Memory B cell (primary cell): ENCODE measurements at places on chromosomes 1 and 21.

DNA sequence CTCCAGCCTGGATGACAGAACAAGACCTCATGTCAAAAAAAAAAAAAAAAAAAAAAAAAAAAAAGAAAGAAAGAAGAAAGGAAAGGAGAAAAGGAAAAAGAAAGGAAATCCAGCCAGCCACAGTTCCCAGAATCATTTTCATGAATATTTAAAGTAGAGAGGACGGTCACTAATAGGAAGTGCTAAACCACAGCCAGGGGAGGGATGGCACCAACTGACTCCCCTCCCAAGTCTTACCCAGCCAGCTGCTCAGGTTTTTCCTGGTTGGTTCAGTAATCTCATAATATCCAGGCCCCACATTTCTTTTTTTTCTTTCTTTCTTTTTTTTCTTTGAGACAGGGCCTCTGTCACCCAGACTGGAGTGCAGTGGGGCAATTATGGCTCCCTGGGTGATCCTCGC is 63.9 kb upstream of the AK4 start:
- H3K27ac ChIP-seq: no peak overlapping the region
- no peak for DNase-seq
- H3K4me3 ChIP-seq: no peak overlapping the region

GRCh38 chr1:76593618-76594017 is 273.7 kb upstream of the ST6GALNAC5 start:
- no peak for DNase-seq
- no peak overlapping the region for H3K27ac ChIP-seq
- H3K4me3 ChIP-seq: no peak overlapping the region
- no peaks in the 10 kb centered on the region for H3K27me3 ChIP-seq
- peaks cover 5% of the 10 kb centered on the region for H3K36me3 ChIP-seq
- no peaks in the 10 kb centered on the region for H3K4me1 ChIP-seq

DNA sequence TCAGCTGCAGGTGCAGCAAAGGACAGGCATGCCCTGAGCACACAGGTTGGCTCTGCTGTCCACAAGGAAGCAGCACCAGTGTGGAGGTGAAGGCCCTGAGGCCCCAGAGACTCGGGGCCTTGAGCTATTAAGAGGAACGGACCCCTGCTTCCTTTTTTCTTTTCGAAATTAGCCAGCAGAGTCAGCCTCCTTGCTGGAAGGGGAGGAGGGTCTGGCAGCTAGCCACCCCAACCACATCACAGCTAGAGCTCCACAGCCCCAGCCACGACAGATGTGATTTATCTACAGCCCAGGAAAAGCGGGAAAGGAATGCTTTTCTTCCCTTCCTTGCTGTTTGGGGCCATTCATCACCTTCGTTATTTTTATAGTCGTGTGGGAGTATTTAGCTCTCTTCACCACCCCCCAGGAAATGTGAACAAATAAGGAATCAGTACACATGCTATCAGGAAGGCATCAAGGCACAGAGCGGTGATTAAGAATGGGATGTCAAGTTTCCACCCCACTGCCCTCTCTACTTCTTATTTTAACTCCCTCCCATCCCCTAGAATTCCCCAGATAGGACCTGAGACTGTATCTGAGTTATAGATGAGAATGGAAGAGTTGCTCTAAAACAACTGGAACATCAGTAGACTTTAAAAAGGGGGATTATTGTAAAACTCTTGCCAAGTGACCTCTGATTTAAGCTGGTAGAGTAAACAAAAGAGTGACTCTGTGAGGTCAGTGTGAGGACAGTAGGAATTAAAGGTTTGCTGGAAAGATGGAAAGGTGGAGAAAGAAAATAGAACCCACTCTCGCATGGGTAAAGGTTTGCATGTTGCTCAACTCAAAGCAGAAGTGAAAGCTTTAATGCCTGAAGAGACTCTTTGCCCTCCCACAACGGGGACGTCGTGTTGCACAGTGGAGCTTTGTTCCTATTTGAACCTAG is 224.7 kb upstream of the GJB5 start:
- H3K4me1 ChIP-seq: peaks cover 2% of the 10 kb centered on the region
- no peak for DNase-seq
- no peaks in the 10 kb centered on the region for H3K36me3 ChIP-seq
- no peak overlapping the region for H3K27ac ChIP-seq

GRCh38 chr1:234546890-234547788 is 62.8 kb downstream of the IRF2BP2 start:
- H3K27me3 ChIP-seq: peaks cover 8% of the 10 kb centered on the region
- no peaks in the 10 kb centered on the region for H3K4me1 ChIP-seq
- DNase-seq: no peak
- H3K27ac ChIP-seq: no peak overlapping the region
